Large intestine (tissue), 12 donors: ENCODE measurements at places on chromosomes 5 and 9.

GRCh38 chr5:137498301-137498735, 808 bp downstream of the SPOCK1 start:
- H3K27ac ChIP-seq: no peak overlapping the region
- H3K4me1 ChIP-seq: no peaks in the 10 kb centered on the region
- H3K4me3 ChIP-seq: peak overlapping the region; percentile 16

DNA sequence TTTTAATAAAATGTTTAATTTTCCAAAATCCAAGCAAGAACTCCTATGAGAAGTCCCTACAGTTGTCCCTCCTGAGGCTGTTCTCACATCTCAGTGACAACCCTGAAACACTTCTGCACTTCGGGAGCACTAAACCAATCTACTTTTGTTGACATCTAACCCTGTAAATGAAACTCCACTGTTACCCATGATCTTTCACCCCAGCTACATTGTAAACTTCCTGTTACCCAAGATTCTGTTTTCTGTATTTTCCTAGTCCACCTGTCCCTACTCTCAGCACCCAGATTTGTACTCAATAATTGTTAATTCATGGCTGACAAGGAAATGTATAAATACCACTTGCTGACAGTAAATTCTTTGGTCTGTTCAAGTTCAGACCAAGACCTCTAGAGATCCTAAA, 153.7 kb downstream of the NR2F1-AS1 start:
- H3K4me3 ChIP-seq: no peak overlapping the region
- H3K27ac ChIP-seq: no peak overlapping the region
- DNase-seq: no peak
- no peaks in the 10 kb centered on the region for H3K27me3 ChIP-seq
- no peaks in the 10 kb centered on the region for H3K36me3 ChIP-seq

DNA sequence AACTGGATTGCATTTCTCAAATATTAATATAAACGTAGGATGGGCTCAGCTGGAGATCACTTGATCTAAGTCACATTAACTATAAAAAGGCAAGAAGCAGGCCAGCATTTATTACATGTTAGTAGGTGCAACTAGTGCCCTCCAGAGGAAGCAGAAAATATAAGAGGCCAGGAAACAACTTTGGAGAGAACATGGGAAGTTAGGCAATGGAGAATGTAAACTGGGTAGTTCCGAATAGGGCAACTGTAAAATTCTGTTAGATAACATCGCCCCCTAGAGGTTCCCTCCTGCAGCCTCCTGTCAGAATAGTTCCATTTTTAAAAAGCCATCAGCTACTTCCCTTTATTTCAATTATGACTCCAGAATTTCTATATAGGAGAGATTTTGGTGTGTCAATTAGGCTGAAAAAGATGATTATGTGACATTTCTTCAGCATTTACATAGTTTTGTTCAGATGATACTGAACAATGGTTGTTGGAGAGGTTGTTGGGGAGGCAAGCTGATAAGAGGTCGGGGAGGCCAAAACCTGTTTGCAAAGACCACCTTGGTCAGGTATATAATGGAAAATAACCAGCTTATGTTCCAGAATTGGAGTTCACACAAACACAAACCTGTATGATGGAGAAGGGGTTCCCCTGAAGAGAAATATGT, 22.4 kb downstream of the CCL28 start:
- no peak overlapping the region for H3K4me3 ChIP-seq
- peak; percentile 76 for DNase-seq
- no peaks in the 10 kb centered on the region for H3K27me3 ChIP-seq
- H3K27ac ChIP-seq: no peak overlapping the region

DNA sequence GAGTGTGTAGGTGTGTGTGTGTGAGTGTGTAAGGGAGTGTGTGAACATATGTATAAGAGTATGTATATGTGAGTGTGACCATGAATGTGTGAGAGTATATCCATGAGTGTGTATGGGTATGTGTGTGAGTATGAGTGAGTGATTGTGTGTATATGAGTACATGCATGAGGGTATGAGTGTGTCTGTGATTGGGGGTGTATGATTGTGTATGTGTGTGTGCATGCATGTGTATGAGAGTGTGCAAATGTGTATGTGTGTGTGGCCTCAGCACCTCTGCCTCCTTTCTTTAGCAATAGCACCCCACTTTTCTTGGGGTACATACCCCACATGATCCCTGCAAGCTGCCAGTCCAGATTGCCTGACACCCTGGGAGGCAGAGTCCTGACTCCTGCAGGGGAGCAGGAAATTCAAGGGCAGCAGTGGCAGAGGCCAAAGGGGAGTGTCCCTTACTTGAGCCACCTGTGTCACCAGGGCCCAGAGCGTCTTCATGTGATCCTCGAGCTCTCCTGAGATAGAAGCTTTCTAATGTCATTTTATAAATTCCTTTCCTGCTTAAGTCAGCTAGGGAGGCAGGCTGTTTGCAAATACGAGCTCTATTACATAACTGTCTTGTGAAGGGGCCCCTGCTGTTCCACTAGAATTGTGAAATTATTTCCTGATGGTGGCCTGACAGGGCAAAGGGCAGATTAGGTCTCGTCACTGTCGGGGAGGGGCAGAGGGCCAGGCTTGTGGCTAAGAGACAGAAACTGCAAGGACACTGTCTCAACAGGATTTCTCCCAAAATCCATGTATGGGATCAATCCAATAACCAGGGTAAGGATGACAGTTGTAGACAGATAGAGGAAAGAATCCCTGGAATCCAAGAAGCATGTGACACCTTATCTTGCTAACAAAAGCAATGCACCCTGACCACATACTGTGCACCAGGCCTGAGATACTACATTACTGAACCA, 389.1 kb downstream of the GADD45G start:
- no peak overlapping the region for H3K4me3 ChIP-seq
- DNase-seq: peak; percentile 89
- H3K27ac ChIP-seq: peak overlapping the region; percentile 79
- H3K36me3 ChIP-seq: no peaks in the 10 kb centered on the region

DNA sequence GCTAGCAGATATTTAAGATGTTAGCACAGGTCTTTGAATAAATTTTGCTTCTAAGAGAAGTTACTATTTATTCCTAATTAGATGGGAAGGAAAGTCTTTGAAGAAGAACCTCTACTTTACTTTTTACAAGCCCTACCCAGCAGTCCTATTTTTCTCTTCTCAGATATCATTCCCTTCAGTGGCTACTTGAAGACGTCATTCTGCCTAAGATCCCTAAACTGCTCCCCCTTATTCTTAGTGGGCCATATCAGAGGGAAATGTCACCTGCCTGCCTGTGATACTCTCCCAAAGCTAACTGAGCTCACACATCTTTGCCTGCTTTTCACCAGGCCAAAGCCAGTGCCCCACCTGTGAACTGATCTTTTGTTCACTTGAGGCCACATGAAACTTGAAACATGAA, 16.5 kb upstream of the TMED9 start:
- H3K27me3 ChIP-seq: no peaks in the 10 kb centered on the region
- DNase-seq: no peak
- no peaks in the 10 kb centered on the region for H3K4me1 ChIP-seq
- no peak overlapping the region for H3K4me3 ChIP-seq
- H3K36me3 ChIP-seq: no peaks in the 10 kb centered on the region

- DNase-seq: no peak
- H3K36me3 ChIP-seq: no peaks in the 10 kb centered on the region
- no peaks in the 10 kb centered on the region for H3K27me3 ChIP-seq
- H3K27ac ChIP-seq: no peak overlapping the region
- no peaks in the 10 kb centered on the region for H3K4me1 ChIP-seq
Observed at GRCh38 chr5:94932259-94932658, 313.8 kb downstream of the SLF1 start.

GRCh38 chr9:110799396-110799795, 130.8 kb downstream of the MUSK start:
- H3K4me3 ChIP-seq: no peak overlapping the region
- no peak overlapping the region for H3K27ac ChIP-seq
- DNase-seq: no peak
- H3K4me1 ChIP-seq: no peaks in the 10 kb centered on the region

GRCh38 chr5:55429221-55429612, 105.5 kb downstream of the PLPP1 start:
- H3K27ac ChIP-seq: no peak overlapping the region
- peaks cover 7% of the 10 kb centered on the region for H3K4me1 ChIP-seq
- H3K36me3 ChIP-seq: peaks cover 43% of the 10 kb centered on the region
- DNase-seq: no peak
- no peak overlapping the region for H3K4me3 ChIP-seq

- H3K4me1 ChIP-seq: peaks cover 27% of the 10 kb centered on the region
- no peak overlapping the region for H3K4me3 ChIP-seq
- H3K27me3 ChIP-seq: peaks cover 19% of the 10 kb centered on the region
- no peak for DNase-seq
- H3K36me3 ChIP-seq: no peaks in the 10 kb centered on the region
Observed at GRCh38 chr5:138488481-138488945, 23.2 kb downstream of the EGR1 start.

GRCh38 chr5:79140553-79140952, 28.9 kb downstream of the BHMT start:
- no peaks in the 10 kb centered on the region for H3K4me1 ChIP-seq
- DNase-seq: no peak
- no peak overlapping the region for H3K4me3 ChIP-seq
- no peaks in the 10 kb centered on the region for H3K27me3 ChIP-seq
- H3K27ac ChIP-seq: no peak overlapping the region

DNA sequence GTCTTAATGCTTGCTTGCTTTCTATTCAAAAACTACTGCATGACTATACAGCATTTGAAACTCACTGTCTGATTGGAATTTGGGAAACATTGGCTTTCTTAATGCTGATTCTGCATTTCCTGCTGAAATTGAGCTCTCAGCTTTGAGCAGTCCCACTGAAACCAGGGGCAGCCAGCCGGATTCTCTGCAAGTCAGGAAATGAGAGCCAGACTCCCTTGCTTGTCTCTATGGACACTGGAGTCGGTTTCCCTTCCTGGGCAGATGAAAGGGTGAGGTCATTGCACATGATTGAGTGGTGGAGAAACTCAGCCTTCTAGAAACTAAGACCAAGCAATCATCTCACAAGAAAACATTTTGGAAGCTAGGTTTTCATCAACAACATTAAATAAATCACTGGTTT, 119.7 kb upstream of the SPATA31C2 start:
- H3K4me1 ChIP-seq: peaks cover 12% of the 10 kb centered on the region
- no peaks in the 10 kb centered on the region for H3K36me3 ChIP-seq
- no peak overlapping the region for H3K4me3 ChIP-seq
- peak; percentile 50 for DNase-seq

DNA sequence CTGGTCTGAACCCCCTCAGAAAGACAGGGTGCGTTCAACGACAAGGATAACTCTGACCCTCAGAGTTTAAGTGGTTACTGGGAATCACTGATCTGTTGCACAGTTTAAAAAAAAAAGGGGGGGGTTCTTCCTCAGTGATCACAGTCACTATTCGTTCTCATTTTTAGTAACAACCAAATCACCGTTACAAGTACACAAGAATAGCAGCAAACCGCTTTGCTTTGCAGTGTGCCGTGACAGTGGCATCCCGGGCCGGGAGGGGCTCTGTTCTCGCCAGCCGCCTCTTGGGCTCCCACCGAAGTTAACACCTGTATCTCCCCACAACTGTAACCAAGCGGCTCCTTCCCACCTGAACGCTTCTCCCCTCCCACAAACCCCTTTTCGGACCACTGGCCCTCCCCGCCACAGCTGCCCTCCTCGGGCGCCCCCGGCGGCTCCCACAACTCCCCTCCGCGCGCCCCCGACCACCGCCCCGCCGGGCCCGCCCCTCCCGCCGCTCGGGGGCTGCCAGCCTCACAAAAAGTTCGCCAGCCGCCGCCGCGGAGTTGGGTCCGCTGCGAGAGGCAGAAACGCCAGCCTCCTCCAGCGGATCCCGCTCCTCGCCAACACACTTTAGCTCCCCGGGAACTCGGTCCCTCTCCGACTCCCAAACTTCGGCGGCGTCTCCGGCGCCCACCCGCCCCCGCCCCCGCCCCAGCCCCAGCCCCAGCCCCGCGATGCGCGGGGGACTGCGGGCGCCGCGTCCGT, 1.2 kb downstream of the SSBP2 start:
- H3K4me1 ChIP-seq: peaks cover 5% of the 10 kb centered on the region
- H3K27ac ChIP-seq: peak overlapping the region; percentile 0
- no peaks in the 10 kb centered on the region for H3K36me3 ChIP-seq

- DNase-seq: no peak
- H3K27ac ChIP-seq: peak overlapping the region; percentile 66
- H3K36me3 ChIP-seq: no peaks in the 10 kb centered on the region
Observed at GRCh38 chr9:22040760-22041159, 31.7 kb upstream of the CDKN2B start.

DNA sequence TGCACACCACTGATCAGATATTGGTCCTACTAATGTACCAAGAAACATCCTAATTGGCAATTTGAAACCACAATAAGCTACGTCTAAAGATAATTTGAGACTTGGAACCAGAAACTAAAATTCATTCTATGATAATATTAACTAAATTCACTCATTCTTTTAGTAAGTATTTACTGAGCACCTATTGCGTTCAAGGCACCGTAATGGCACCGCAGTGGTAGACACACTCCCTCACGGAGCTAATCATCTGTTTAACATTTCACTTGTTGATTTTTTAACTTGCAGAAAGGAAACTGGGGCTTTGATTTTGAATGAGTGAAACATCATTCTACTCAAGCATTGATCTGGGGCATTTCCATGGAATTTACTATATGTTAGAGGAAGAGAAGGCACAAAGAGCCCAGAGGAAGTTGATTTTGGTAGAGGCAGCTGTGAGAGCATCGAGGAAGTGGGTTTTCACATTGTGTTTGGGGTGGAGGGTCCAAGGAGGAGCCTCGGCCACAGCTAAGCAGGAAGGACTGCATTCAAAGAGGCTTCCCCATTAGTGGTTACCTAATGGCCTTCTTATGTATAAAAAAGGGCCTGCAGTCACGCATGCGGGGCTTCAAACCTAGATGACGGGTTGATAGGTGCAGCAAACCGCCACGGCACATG, 7.1 kb downstream of the RAPGEF1 start:
- peaks cover 81% of the 10 kb centered on the region for H3K4me1 ChIP-seq
- H3K27me3 ChIP-seq: no peaks in the 10 kb centered on the region
- H3K27ac ChIP-seq: no peak overlapping the region
- no peaks in the 10 kb centered on the region for H3K36me3 ChIP-seq

DNA sequence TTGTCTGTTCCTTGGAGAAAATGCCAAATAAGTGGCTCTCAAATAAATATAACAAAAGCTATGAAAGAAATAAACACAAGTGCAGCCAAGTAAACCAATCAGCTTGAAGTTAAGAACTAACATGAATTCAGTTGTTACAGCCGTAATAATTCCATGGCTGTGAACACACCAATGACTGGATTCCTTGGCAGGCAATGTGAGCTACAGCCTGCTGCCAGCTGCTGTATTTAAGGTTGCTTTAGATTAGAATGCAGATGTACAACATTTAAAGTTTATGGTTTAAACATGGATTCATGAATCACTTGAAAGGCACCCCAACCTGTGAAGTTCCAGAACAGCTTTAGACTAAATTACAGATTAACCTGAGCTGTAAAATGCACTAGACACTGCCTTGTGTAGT, 626.4 kb upstream of the SEMA6A start:
- H3K4me3 ChIP-seq: no peak overlapping the region
- DNase-seq: no peak
- no peaks in the 10 kb centered on the region for H3K27me3 ChIP-seq
- H3K4me1 ChIP-seq: no peaks in the 10 kb centered on the region
- H3K27ac ChIP-seq: no peak overlapping the region
